Activated CD4-positive, alpha-beta T cell treated with anti-CD3 and anti-CD28 coated beads, Interleukin-2, amount 50 U/mL, for 16 hours (primary cell): ENCODE measurements at places on chromosomes 5 and 9.

GRCh38 chr9:97638666-97639065 lies 5.0 kb downstream of the NCBP1 start:
- DNase-seq: no peak

DNA sequence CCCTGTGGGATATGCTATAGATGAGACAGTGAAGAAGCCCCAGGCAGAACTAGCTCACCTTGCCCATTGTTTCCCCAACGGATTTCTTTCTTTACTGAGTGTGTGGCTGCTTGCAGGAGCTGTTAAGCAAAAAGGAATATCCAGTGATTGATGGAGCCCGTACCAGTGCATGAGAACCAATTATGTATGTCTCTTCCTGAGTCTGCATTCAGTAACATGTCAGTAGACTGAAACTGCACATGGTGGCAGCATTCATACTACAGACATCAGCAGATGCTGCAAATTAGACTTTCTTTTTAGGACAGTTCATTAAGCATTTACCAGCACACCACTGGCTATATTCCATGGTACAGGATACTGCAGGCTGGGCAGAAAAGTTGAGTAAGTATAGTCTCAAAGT lies 90.3 kb upstream of the PLCXD3 start:
- DNase-seq: no peak

- no peak for DNase-seq
Measured at GRCh38 chr5:168260353-168261226, 30.9 kb upstream of the WWC1 start.

- no peak for DNase-seq
Measured at GRCh38 chr5:116446356-116447005, 128.1 kb downstream of the SEMA6A start.

DNA sequence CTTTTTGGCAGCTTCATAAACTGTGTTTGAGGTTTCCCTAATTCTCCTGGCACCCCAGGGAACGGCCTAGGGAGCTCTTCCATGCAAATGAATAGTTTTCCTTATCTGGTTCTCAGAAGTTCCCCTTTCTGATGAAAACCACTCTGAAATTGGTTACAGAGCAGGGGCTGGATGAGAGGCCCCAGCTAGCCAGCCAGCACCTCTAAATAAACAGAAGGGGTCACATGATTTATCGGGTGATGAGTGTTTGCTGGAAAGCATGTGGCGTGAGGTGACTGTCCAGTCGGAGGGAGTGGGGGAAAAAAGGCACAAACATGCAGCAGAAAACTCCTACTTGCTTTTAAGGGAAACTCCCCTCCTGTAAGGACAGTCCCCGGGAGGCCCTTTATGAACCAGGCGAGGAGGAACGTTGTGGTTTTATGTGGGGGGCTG lies 261.2 kb upstream of the ANKRD55 start:
- DNase-seq: no peak

DNA sequence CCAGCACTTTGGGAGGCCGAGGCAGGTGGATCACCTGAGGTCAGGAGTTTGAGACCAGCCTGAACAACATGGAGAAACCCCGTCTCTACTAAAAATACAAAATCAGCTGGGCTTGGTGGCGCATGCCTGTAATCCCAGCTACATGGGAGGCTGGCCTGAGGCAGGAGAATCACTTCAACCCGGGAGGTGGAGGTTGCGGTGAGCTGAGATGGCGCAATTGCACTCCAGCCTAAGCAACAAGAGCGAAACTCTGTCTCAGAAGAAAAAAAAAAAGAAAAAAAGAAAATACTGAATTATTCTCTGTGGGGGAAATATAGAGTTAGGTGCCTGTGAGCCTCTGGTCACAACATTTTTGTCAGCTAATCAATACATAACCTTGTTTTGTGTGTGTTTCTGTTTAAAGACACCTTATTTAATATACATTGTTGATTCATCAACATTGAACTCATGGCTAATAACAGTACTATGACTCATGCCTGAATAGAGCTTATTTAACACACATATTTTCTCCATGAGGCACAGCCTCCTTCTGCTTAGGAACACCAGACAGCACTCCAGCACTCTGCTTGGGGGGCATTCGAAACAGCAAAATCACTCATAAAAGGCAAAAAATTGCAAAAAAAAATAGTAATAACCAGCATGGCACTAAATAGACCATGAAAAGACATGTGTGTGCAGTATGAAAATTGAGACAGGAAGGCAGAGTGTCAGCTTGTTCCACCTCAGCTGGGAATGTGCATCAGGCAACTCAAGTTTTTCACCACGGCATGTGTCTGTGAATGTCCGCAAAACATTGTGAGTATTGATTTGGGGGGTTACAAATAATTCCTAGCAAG lies at the start of gene IL31RA:
TSS of gene IL31RA (plus strand) at position 519 of the 836 bp plus-strand sequence. CDS start at position 733, 214 bp downstream.
- peak; percentile 47 for DNase-seq

GRCh38 chr9:116661037-116661954 lies 25.8 kb upstream of the TRIM32 start:
- DNase-seq: peak; percentile 28

GRCh38 chr5:176611435-176611834 lies 1.5 kb upstream of the GPRIN1 start:
- DNase-seq: peak; percentile 42

DNA sequence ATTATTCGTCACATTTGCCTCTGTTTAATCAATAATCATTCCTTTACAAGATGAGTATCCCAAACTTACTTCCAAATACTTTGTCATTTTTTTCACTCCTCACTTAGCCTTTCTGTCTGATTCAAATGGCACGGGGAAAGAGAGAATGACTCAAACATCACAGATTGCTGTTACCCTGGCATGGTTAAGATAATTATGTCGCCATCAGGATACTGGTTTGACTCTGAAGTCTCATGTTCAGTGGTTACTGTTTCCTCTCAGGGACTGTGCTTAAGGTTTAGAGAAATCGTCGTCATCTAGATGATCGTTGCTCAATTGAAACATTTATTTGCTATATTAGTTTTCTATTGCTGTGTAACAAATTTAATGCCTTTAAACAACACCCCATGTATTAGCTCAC lies 45.2 kb upstream of the RAD23B start:
- DNase-seq: peak; percentile 54

- no peak for DNase-seq
Measured at GRCh38 chr5:152178350-152178699, 226.8 kb downstream of the NMUR2 start.

- peak; percentile 78 for DNase-seq
Measured at GRCh38 chr9:6055216-6055615, 39.8 kb upstream of the RANBP6 start.

GRCh38 chr9:109906766-109907382 lies 126.9 kb downstream of the PALM2AKAP2 start:
- no peak for DNase-seq

- DNase-seq: peak; percentile 51
Measured at GRCh38 chr5:122723606-122724352, 51.1 kb upstream of the SNX2 start.
